Activated T-cell treated with anti-CD3 and anti-CD28 coated beads, Interleukin-2, amount 50 U/mL, for 24 hours (primary cell): ENCODE measurements at places on chromosomes 12 and 14.
A peak's percentile ranks its signal among the peaks of the same experiment; 100 is the strongest.

- peaks cover 14% of the 10 kb centered on the region for H3K4me1 ChIP-seq
- no peaks in the 10 kb centered on the region for H3K36me3 ChIP-seq
- H3K27ac ChIP-seq = no peak overlapping the region
Observed at GRCh38 chr12:75750716-75751306, 239.4 kb upstream of the KRR1 start.

DNA sequence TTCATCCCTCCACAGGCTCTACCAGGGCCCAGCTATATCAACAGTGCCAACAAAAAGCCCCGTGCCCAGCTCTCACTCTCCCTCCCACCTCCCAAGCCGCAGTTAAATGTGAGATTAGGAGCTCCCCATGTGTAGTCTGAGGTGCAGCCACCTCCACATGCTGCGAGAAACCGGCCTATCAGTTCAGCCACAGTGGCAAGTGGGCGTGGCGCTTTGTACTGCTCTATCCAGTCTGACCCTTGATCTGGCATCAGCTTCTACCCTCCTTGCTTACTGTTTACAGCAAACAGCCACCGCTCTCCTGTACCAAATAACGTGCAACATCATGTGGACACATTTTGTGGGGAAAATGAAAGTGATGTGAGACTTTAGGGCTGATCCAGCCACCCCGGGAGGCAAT is 1.7 kb downstream of the PLEK2 start:
- no peak for DNase-seq
- H3K4me1 ChIP-seq = peaks cover 21% of the 10 kb centered on the region
- no peak overlapping the region for H3K27ac ChIP-seq
- H3K27me3 ChIP-seq = peaks cover 10% of the 10 kb centered on the region
- no peaks in the 10 kb centered on the region for H3K36me3 ChIP-seq
- H3K4me3 ChIP-seq = no peak overlapping the region

- H3K4me1 ChIP-seq = peaks cover 88% of the 10 kb centered on the region
- no peaks in the 10 kb centered on the region for H3K27me3 ChIP-seq
- no peak for DNase-seq
- H3K36me3 ChIP-seq = peaks cover 5% of the 10 kb centered on the region
- peak overlapping the region; percentile 72 for H3K4me3 ChIP-seq
Observed at GRCh38 chr14:106013879-106014376, 487.5 kb downstream of the TMEM121 start.

GRCh38 chr14:92945959-92946846 is 23.3 kb downstream of the CHGA start:
- no peaks in the 10 kb centered on the region for H3K27me3 ChIP-seq
- H3K4me3 ChIP-seq = no peak overlapping the region
- H3K36me3 ChIP-seq = peaks cover 74% of the 10 kb centered on the region
- no peaks in the 10 kb centered on the region for H3K4me1 ChIP-seq

GRCh38 chr12:95141310-95141709 is 67.9 kb upstream of the NR2C1 start:
- H3K27ac ChIP-seq = no peak overlapping the region
- H3K4me1 ChIP-seq = no peaks in the 10 kb centered on the region
- H3K4me3 ChIP-seq = no peak overlapping the region
- no peak for DNase-seq

GRCh38 chr14:63713058-63713457 is 14.8 kb downstream of the SGPP1 start:
- H3K4me1 ChIP-seq = peaks cover 32% of the 10 kb centered on the region
- no peaks in the 10 kb centered on the region for H3K27me3 ChIP-seq
- H3K36me3 ChIP-seq = peaks cover 34% of the 10 kb centered on the region
- no peak for DNase-seq

DNA sequence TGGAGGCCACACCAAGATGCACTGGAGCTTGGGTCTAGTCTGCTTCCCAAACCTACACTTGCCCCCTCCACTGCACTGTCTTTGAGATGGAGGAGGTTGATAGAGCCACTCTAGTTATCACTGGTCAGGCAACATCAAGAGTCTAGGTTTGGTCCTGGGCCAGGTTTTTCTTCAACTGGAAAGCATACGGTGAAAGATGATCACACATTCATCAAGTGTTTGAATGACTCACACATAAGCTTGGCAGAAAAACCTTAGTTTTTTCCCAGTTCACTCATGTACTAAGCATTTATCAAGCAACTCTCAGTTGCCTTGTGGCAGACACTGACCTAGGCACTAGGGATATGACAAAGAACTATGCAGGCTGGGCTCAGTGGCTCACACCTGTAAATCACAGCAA is 84.5 kb downstream of the PLEKHG3 start:
- no peaks in the 10 kb centered on the region for H3K36me3 ChIP-seq
- H3K27me3 ChIP-seq = no peaks in the 10 kb centered on the region
- H3K4me3 ChIP-seq = no peak overlapping the region
- peaks cover 4% of the 10 kb centered on the region for H3K4me1 ChIP-seq
- no peak overlapping the region for H3K27ac ChIP-seq
